Stimulated activated CD8-positive, alpha-beta memory T cell treated with anti-CD3 and anti-CD28 coated beads, Interleukin-15, amount 100 ng/mL, for 4 hours (primary cell): ENCODE measurements at places on chromosomes 4 and X.

- no peak for DNase-seq
These were observed 188.2 kb upstream of the NRK start for GRCh38 chrX:105634180-105634579.

- DNase-seq, result no peak
These were observed 2.5 kb upstream of the PLP1 start for GRCh38 chrX:103774070-103774642.

DNA sequence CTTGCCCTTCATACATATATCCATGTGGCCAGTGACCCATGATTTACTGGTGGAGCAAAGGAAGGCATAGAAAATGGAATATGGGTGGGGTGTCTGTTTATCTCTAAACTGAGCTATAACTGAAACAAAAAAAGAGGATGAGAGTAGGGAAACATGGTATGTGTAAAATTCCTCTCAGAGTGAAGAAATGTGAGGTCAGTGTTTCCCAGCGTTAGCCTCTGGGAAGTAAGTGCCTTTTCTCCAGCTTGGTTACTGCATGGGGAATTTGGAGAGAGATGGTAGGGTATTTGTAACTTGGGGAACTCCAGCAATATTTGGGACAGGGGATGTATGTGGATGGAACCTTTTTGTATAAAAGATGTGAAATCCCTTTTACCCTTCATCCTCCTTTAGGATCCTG lies 89.4 kb downstream of the AFF1 start:
- no peak for DNase-seq

DNA sequence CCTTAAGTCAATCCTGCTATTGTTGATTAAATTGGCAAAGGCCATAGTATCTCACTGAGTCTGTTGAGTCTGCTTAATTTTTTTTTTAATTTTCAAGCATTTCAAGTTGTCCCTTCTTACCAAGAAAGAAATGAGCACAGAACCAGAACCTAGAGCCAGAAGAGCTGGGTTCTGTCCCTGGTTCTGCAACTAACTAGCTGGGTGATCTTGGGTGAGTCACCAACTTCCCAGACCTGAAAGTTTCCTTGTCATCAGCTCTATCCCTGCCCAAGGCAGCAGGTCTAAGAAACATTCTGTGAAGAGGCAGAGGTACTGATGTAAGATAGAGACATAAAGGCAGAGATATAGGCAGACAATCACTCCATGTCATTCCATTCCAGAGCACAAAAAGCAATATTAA lies 17.3 kb downstream of the TEC start:
- DNase-seq, result no peak

- DNase-seq, result no peak
These were observed 2.0 kb downstream of the MID1IP1 start for GRCh38 chrX:38803243-38803587.

DNA sequence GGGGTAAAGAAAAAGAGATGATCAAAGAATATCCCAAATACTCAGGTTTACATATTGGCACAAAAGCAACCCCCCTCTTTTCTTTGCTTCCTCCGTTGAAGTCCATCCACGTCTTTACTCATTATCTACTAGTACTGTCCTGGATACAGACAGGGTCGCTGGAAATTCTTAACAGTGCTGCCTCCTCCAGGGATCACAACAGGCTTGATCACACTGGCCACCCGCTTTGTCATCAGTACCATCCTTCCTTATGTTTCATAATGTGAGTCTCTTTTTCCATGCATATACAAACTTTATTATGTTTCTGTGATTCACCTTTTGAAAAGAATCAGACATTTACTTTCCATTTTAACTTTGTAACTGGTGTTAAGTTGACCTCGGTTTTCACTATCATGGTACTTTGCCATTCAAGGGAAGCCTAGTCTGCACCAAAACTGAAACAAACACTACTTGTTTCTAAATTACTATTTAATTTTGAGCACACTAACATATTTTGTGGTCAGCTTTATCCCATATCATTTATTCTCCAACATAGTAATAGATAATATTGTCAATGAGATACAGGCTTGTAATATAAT lies 387.5 kb upstream of the PPP1R2C start:
- no peak for DNase-seq

GRCh38 chr4:143728166-143728565 lies 27.7 kb upstream of the FREM3 start:
- no peak for DNase-seq

DNA sequence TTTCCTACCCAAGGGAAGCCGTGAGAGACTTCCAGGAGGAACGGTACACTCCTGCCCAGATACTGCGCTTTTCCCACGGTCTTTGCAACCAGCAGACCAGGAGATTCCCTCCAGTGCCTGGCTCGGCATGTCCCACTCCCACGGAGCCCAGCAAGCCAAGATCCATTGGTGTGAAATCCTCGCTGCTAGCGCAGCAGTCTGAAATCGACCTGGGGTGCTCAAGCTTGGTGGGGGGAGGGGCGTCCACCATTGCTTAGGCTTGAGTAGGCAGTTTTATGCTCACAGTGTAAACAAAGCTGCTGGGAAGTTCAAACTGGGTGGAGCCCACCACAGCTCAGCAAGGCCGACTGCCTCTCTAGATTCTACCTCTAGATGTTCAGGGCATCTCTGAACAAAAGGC lies 284.8 kb upstream of the FGF13 start:
- no peak for DNase-seq

DNA sequence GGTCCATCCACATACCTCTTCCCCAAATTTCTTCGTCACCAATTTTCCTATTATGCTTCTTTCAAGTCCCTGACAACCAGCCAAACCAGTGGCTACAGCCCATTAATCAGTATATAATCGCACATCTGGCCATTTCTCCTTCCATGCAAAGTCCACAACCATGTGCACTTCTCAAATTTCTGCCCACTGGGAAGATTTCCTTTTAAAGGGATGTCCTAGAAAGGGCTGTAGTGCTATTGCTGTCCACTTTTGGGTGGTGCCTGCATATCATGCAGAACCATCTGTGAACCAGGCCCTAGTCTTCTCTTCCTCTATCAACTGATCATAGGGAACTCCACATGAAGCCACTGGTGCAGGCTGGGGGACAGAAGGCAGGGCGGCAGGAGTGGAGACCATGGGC lies 55.2 kb upstream of the MID1IP1 start:
- no peak for DNase-seq

DNA sequence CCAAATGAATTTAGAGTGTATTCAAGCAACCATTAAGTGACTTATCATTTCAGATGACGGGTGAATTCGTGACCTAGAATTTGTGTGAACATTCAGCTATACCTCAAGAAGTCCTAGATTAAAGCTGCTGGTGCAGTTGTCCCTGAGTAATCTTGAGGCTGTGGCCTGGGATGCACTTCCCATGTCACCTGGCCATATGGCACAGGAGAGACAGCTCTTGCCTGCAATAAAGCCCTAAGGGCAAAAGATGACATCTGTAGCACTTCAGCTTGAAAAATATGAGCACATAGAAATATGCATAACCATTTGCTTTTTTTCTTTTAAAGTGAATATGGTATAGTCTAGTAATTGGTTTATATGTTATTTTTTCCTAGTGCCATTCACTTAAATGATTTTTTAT lies 125.8 kb downstream of the FHDC1 start:
- DNase-seq, result no peak

- no peak for DNase-seq
These were observed 531.5 kb upstream of the FRG1 start for GRCh38 chr4:189409158-189409557.

DNA sequence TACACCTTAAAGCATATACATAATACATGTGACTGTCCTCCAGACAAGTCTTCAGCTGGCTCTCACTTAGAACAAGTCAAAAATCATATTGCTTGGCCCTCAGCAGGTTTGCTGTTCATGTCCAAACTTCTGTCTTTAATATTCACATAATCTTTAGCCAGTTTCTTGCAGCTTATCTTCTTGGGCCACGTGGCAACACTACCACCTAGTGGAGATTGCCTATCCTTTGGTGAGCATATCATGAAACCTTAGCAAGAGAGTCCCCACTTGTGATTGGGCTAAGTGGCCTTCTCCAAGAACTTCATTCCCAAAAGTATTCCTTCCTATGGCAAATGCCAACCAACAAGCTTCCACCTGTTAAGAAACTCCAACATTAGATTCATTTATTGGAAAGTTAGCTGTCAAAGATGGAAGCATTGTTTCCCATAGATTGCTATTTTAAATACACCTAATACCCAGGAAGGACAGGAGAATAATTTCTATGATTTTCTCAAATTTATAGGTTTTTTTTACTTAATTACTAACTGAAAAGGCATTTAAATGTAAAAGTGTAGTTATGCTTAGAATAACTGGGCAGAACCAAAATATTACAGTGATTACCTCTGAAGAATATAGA lies 231.9 kb upstream of the INTU start:
- DNase-seq, result no peak

- no peak for DNase-seq
These were observed 125.4 kb upstream of the CHRDL1 start for GRCh38 chrX:110920991-110921390.

DNA sequence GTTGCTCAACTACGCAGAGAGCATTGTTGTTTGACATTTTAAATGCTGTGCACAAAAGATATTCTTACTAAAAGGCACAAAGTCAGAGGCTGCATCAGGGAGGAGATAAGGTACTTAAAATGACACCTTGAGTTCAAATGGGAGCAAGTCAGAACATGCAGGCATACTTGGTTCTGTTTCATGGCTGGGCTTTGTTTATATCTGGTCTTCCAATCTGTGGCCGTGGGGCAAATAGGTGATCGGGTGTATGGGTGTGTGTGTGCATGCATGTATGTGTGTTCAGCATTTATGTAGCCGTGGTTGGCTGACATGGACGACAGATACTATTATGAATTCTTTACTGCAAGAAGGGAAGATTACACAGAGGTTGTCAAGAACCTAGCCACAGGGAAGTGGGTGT lies 106.1 kb downstream of the RASL11B start:
- DNase-seq, result no peak

DNA sequence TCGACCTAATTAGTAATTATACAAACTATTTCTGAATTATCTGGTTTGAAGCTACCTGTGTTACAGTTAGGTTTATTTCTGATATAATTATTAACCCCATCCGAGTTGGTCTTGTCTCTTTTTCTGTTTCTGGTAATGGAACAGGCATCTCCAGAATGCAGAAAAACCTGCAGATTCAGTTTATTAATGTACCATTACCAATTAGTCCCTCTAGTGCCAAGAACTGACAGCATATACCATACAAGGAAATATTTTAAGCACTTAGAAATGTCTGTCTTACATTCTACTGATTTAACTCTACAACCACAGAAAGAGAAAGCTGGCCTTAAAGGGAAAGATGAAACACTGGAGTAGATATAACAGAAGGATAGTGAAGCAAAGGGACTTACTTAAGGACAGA lies 570.6 kb downstream of the CENPC start:
- DNase-seq, result no peak

DNA sequence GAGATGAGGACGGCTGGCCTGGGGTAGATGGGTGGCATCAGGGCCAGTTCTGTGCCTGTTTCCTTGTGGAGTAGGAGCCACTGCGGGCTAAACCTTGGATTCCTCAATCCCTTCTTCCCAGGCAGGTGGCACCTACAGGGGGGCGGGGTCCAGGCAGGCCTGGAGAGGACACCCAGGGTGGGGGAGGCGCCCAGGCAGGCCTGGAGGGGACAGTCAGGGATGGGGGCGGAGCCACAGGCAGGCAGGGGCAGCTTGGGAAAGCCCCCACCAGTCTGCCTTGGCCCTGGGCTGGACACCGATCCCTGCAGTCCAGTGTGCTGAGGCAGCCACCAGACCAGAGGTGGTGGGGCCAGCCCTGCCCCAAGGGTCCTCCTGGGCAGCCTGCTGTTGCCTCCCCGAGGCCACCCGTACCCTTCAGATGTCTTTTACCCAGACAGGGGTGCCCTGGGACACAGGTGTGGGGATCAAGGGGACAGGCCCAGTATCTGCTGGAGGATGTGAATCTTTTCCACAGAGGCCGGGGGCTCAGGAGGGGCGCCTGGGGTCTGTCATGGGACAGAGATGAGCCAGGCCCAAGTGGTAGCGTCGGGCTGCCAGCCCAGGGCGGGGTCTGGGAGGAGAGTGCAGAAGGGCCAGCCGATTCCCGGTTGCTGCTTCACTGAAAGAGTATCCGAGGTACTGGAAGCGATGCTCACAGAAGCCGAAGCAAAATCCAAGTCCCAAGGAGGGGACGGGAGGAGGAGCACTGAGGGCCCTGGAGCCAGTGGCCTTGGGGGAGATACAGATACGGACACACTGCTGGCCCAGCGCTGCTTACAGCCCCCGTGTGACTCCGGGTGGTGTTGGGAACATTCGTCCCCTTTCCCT lies 34.5 kb downstream of the LRPAP1 start:
- DNase-seq, result no peak

DNA sequence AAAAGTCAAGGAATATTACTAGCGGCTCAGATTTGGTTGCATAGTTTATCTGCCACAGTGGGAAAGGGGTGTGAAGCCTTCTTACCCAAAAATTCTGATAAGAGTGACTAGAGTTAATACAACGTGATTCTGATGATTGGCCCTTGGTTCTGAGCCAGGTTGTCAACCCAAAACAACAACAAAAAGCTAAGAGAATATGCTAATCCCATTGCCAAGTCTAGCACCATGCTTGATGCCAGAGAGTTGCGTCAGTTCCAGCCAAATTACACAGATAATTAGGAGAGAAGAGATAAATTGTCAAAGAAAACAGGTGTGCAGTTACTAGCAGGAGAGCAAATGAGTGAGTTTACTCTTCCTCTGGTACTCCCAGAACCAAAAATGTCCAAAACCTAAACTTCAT lies 287.4 kb upstream of the AGA start:
- no peak for DNase-seq

DNA sequence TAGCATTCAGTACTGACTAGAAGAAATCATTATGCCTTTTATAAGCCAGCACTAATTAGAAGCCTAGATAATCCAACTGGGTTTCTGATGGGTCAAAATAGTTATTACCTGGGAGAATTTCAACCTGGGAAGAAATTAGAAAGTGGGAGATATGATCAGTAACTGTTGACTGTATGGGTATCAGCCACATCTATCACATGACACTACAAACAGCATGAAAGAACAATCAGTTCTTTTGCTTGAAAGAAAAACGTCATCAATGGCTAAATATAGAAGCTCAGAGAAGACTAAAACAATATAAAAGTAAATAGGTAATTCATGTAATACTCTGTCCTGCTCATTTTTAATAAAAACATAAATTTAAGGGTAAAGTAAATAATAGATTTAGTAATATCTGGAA lies 145.1 kb downstream of the CAMK2D start:
- DNase-seq, result no peak

- DNase-seq, result no peak
These were observed 73.5 kb upstream of the ZFP42 start for GRCh38 chr4:187921946-187922623.
